Thymus (tissue), 14 donors: ENCODE measurements at places on chromosomes 12 and 14. TPM values are rescaled to one million over a fixed set of nuclear protein-coding genes. Genes with fewer than 3 reads are reported as not detected.

Gene TAS2R30
- polyA plus RNA-seq: 0.14 TPM

Gene P2RX2
- polyA plus RNA-seq: 2.5 TPM

Gene PTPRO
- polyA plus RNA-seq: 2.9 TPM

Gene NPFF
- 3.7 TPM for polyA plus RNA-seq
